ENCODE measurements at places on chromosomes 2 and 18.

DNA sequence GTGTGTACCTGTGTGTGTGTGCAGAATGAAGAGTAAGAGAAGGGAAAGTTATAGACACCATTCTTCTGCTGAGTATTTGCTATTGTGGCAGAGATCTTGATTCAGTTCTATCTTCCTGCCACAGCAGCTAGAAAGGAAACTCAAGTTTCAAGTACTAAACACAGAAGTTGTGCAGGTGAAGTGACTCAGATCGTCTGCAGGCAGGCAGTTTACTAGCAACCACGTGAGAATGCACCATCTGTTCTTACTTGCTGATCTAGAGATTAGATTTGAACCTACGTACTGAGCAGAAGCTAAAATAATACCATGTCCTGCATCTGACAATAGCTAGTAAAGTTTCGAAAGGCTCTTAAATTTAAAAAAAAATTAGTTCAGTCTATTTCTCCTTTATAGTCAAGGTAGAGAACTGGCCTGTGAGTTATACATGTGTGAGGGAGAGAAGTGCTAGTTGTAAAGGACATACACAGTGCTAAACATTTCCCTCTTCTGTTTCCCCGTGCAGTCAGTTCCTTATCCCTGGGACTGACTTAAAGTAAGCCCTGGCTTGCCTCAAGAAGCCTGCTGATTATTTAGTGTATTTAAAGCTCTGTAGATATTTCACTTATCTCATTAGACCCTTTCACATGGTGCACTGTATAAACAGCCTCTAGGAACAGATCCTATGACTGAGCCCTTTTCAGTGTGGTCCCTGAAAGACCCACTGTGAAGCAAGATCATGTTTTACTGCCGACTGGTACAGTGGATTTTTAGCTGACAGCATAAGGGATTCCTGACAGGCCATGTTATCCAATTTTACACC lies 45.0 kb downstream of the SLC38A11 start:
- DNase-seq, result no peak

GRCh38 chr2:240443891-240444301 lies 8.4 kb downstream of the GPC1 start:
- DNase-seq, result no peak

DNA sequence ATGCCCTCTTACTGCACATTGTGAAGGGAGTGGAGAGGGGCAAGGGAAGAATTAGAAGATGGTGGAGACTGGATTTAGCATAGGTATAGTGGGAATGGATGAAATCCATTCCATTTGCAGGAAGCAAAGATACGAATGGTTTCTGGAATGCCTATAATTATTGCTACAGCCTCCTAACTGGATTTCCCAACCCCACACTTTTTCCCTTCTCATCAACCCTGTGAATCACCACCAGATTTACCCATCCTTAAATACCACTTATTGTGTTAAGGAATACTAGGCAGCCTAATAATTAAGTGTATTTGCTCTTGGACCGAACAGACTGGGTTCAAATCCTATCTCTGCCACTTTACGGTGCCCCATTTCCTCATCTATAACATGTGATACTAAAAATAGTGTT lies 39.3 kb upstream of the CREB1 start:
- no peak for DNase-seq

DNA sequence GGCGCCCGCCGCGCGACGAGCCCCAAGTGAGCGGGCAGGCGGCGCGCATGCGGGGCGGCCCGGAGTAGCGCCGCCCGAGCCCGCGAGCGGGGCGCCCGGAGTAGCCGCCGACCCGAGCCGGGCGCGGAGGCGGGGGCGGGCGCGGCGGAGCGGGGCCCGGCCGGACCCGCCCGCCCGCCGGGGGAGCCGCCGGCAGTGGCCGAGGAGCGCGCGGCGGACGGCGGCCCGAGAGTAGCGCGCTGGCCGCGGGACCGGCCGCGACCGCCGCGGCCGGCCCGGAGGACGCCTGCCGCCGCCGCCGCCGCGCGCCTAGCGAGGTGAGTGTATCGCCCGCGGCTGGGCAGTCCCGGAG lies at the start of gene GALNT1:
TSS of gene GALNT1 (plus strand) at position 195 of the 352 bp plus-strand sequence. CDS start 72,923 bp downstream, outside the sequence.
- DNase-seq, result no peak

DNA sequence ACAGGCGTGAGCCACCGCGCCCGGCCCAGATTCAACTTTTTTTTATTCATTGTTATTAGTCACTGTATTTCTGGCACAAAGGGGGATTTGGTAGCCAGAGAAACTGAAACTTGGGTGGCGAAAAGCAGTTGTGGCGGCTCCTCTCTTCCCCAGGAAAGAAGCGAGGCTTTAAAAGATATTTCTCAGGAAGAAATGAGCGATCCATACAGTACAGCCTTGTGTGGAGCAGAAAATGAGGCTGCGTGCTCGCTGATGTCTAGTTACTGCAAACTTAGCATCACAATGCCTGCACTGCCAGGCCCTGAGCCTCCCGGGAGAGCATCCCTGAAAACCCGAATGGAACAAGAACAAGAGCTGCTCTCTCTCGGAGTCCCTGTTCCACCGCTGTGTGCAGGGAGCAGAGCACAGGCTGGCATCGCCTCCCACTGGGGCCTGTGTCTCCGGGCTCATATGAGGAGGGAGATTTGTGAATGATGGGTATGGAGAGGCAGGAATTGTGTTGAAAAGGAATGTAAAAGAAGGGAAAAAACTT lies 234.0 kb downstream of the ZNF516 start:
- no peak for DNase-seq

GRCh38 chr2:47724221-47724981 lies 58.5 kb upstream of the MSH6 start:
- no peak for DNase-seq

- peak; percentile 76 for DNase-seq
Observed at GRCh38 chr2:180125245-180125962, 118.3 kb upstream of the CWC22 start.

GRCh38 chr18:39389800-39390379 lies 1824.3 kb upstream of the CELF4 start:
- DNase-seq, result no peak

DNA sequence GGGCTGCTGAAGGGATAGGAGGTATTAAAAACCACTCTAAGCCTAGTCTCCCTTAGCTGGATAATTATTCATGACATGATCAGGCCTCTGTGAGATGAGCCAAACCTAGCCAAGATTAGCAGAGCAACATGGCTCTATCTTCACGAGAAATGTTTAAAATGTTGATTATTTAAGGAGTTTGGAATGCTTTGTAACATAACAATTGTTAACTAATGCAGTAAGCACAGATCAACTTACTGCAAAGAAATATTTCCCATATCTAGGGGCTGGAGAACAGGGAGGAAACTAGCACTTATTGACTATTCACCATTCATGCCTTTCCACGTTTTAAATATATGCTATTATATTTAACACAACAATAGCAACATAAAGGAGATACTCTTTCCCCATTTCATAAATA lies 833.7 kb upstream of the CHAC2 start:
- DNase-seq, result no peak

DNA sequence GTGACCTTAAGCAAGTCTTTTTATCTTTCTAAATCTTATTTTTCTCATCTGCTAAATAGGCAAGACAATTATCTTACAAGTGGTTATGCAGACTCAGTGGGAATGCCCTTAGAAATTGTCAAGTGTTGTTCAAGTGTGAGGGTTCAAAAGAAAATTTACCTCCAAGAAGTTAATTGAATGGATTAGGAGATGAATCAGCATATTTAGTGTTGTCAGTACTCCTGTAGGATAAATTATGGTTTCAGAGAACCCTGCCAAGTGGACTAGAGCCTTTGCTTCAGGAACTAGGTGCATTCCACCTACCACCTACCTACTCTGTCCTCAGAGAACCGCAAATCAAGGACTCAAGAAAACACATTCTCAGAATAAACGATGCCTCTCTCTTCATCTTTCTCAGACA lies 69.8 kb upstream of the KCTD1 start:
- DNase-seq, result no peak

DNA sequence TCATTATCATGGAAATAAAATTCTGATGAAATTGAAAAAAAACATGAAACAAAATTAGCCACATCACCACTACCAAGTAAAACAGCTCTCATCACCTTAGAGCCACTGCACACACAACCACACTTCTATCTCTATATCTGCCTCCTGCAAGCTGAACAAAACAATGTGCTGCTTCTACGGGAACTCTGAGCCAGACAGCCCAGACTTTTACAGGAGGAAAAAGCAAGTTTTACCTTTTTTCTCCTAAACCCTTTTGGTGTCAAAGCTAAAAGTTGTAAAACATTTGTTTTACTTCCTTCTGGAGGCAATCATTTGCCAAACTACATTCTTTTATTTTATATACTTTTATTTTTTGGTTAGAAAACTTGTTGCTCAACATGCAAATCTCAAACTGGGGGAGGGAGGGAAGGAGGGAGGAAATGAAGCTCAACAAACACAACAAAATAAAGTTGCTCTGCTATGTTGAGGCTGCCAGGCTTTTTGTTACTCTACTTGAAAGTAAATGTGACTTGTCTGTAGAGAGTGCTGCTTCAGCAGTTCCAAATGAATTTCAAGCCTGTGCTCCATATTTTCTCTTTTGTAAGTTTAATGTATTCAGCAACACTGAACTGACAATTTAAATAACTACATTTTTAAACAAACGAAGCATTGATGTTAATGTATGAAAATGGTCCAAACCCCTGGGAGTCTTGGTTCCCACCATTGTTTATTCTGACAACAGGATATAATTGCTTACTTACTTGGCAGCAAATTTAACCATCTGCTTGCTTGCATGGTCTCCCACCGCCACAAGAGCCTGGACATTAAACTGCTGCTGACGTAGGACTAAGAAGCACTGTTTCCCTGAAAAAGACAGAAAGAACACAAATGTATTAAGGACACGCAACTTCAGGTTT lies 24.5 kb downstream of the DARS1 start:
- peak; percentile 11 for DNase-seq

GRCh38 chr2:4903656-4904348 lies 788.4 kb upstream of the SOX11 start:
- no peak for DNase-seq

DNA sequence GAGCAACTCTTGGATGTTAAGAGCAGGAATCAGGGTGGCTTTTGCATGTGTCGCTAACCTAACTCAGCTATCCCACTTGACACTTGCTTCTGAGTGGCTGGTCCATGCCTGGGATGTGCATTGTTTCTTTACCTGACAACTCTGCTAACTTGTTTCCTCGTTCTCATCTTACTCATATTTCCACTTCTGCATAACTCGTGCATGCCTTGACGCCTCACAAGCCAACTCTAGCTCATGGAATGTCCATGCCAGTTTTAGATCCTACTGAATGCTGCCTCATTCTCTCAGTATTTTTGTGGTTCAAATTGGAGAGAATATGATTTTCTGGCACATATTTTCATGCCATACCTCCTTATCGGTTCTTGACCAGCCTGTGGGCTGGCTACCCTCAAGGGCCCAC lies 52.5 kb downstream of the CDCA7 start:
- no peak for DNase-seq

GRCh38 chr2:119739580-119740255 lies 20.0 kb upstream of the PTPN4 start:
- DNase-seq, result no peak

GRCh38 chr18:59988098-59988706 lies 88.4 kb downstream of the PMAIP1 start:
- no peak for DNase-seq

- no peak for DNase-seq
Observed at GRCh38 chr18:21662581-21662980, 42.0 kb downstream of the ABHD3 start.

GRCh38 chr2:205806143-205806905 lies 124.0 kb downstream of the NRP2 start:
- no peak for DNase-seq

- DNase-seq, result no peak
Observed at GRCh38 chr2:237966250-237966564, 607 bp upstream of the UBE2F start.

DNA sequence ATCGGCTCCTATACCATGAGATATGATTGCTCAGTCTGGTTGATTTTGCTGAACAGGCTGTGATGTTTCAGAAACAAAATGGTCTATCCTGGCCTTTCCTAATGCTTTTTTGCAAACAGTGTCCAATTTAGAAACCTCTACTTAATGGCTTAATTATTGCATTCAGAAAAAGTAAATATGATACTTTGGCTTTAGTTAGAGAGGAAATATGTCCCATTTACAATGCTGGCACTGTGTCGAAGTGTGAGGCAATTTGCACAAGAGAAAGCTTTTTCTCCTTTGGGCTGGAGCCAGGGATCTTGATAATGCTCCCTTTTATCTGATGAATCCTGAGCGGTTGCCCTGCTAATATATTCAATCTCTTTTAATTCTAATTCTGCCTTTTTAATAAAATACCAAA lies 418.9 kb downstream of the EPHA4 start:
- no peak for DNase-seq

DNA sequence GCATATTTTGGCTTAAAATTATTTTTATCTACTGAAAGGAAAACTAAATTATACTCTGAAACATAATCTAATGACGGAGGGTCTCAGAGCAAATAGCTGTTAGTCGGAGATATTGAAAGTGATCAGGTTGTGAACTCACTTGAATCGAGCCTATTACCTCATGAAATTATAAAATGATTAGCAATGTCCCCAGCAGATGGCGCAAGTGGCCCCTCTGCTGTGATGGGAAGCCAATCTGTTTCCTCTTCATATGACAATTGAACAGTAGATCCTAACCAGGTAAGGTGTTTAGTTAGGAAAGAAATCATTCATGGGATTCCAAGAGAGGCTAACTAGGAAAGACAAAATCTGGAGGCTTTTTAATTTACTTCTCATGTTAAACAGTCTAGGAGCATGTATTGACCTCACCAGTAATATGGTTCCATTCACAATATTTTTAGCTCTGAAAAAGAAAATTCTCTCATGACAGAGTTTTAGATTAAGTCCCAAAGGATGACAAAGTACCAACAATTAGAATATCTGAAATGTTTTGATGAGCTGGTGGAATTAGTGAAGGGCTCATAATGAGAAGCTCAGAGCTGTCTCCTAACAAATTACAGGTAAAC lies 29.9 kb upstream of the MPPE1 start:
- no peak for DNase-seq

DNA sequence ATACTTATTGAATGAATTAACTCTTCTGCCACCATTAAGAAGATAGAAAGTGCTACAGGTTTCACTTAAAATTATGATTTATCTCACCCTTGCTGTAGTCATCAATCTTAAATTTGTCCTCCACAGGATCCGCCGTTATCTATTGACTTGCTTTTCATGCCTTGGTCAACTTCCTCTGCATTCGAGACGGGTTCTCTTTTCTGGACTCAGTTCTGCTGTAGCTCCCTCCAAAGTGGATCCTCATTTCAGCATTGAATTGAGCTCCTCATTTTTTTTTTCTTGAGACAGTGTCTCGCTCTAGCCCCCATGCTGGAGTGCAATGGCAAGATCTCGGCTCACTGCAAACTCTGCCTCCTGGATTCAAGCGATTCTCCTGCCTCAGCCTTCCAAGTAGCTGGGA lies 27.6 kb downstream of the INPP5D start:
- no peak for DNase-seq

Measured in iPS DF 6.9 (cell line).